ENCODE measurements at places on chromosomes 3 and 15.
A peak's percentile ranks its signal among the peaks of the same experiment; 100 is the strongest.

GRCh38 chr15:33515121-33515520 lies 204.4 kb downstream of the RYR3 start:
- no peak for DNase-seq

- DNase-seq, result no peak
Measured at GRCh38 chr3:73284472-73284871, 223.0 kb downstream of the EBLN2 start.

GRCh38 chr3:17806201-17806600 lies 63.8 kb upstream of the TBC1D5 start:
- DNase-seq, result no peak

GRCh38 chr3:130465521-130465920 lies 51.5 kb upstream of the COL6A6 start:
- no peak for DNase-seq

- no peak for DNase-seq
Measured at GRCh38 chr3:11607816-11608215, 35.9 kb downstream of the VGLL4 start.

DNA sequence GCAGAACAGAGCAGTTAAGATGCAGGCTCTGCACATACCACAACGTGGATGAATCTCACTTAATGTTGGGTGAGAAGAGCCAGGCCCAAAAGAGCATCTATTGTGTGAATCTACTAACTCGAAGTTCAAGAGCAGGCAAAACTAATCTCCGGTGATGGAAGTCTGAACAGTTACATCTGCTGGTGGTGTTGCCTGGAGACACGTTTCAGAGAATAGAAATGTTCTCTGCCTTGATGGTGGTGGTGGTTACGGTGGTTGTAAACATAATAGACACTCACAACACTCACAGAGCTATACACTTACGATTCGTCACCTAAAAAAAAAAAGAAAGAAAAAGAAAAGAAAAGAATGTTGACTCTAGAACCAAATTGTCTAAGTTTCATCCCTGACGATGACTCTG lies 86.8 kb downstream of the LIPC start:
- no peak for DNase-seq

DNA sequence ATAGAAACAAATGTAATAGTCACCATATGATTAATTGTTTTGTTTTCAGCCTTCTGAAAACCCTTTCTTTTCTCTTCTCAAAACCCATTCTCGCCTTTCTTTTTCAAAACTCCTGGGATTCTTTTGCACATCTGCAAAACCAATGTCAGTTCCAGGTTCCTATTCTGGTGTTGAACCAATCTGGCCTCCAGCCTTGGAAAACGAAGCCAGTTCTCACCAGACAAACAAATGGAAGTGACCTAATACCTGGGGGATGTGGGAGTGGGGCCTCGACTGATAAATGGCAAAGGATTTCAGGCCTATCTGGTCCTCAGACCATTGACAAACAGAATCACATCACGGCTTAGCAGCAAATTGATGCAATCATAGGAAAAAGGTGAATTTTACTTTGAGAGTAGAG lies 73.0 kb downstream of the COL8A1 start:
- DNase-seq, result no peak

DNA sequence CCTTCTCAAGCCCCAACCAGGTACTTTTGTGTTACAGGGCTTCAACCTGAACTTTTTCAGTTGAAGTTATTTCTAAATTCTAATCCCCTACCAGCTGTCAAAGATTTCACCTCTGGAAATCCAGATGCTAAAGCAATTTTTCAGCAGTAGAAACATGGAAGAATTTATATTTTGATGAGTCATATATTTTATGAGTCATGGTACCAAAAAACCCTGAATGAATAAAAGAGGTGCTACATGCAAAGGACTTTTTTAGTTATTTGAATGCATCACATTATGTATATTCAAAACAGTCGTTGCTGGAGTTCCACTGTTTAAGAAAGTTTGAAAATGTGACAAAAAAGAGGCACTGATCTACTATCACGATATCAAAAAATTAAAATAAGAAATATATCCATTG lies 96.0 kb upstream of the ZNF385D start:
- no peak for DNase-seq

GRCh38 chr15:101113114-101114005 lies 138.5 kb downstream of the CHSY1 start:
- no peak for DNase-seq

DNA sequence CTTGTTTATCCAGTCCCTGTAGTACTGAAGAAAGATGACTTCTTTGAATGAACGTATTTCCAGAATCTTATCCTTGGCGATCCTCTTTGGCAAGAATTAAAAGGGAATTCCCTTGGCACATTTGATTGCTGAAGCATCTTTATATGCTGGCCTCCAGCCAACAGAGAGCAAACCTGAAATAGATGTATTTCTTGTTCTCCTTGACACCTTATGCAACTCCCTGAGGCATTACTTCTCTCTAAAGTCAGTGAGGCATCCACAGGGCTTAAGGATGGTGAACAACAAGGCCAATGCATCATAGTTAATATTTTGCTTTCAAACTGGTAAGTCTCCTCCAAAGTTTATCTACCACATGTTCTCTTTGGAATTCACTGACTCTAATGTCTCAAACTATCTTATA lies 450.9 kb upstream of the THRB start:
- DNase-seq, result no peak

GRCh38 chr3:101461451-101461850 lies 51.6 kb downstream of the SENP7 start:
- no peak for DNase-seq

GRCh38 chr15:82653483-82654168 lies 6.5 kb upstream of the CPEB1 start:
- DNase-seq, result no peak

GRCh38 chr3:128309026-128309425 lies 155.7 kb downstream of the EEFSEC start:
- no peak for DNase-seq

DNA sequence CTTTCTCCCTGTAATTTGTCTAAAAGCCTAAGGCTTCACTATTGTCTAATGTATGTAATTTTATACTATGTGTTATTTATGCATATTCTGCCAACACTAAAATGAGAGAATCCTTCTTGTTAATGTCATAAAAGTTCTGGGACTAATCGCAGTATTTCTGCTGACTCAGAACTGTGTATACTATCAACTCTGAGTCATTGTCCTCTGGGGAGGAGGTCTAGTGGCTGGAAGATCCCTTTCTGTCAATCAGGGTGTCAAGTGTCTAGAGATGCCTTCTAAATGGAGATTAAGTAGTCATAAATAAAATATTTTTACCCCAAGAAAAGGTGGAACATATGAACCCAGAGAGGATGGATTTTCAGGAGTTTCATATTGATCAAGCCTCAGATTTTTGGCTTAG lies 473.4 kb downstream of the AGBL1 start:
- DNase-seq, result no peak

- no peak for DNase-seq
Measured at GRCh38 chr3:175057401-175057800, 198.3 kb downstream of the NAALADL2 start.

DNA sequence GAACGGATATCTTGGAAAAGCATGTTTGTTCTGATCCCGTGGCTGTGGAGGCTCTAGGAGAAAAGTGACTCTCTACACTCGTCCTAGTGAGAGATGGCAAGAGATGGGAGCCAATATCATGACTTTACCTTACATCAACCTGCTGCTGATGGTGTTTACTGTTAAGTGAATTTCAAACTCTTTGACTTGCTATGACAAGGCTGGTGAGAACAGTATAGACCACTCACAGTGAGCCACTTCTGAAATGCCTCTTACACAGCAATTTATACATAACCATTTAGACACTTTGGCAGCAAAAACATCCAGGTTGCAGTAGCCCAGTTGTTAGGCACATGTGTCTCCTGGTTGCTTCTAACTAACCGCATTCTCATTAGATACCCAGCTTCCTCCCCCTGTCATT lies 43.3 kb downstream of the IL5RA start:
- no peak for DNase-seq

GRCh38 chr3:105722943-105723556 lies 145.8 kb downstream of the CBLB start:
- no peak for DNase-seq

DNA sequence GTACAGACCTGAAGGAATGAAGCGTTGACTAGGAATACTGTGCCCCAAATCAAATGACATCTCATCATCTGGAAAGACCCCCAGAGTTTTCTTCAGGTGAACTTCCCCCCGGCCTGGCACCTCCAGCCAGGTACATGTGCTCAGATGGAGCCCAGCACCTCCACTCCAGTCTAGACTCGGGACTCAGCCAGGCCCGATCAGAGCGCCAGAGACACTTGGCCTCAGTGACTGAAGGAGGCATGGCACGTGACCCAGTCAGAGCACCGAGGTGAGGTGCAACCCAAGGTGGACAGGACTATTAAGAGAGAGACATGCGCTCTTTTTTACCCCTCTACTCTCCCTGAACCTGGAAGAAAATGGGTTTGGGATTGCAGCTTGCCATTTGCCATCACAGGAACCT lies 48.5 kb downstream of the CD47 start:
- no peak for DNase-seq

DNA sequence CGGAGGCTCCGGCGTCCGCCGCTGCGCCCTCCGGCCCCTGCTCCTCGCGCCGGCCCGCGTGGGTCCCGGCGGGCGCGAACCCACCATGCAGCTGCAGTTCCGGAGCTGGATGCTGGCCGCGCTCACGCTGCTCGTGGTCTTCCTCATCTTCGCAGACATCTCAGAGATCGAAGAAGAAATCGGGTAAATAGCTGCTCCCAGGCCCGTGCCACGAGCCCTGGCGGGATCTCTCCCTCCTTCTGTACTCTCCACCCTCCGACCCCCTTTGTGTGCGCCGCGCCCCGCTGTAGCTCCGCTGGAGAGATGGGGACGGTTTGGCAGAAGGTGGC lies 263 bp downstream of the ST8SIA2 start:
- DNase-seq, result peak; percentile 33

All from activated naive CD8-positive, alpha-beta T cell treated with anti-CD3 and anti-CD28 coated beads, Interleukin-2, amount 10 ng/mL, durations not matched to agents 7 days and 5 days (primary cell).